Head of caudate nucleus (tissue), 42 donors: ENCODE measurements at places on chromosomes 6 and 20.

- no peak for DNase-seq
Measured at GRCh38 chr6:73362869-73363536, 545 bp downstream of the KHDC3L start.

DNA sequence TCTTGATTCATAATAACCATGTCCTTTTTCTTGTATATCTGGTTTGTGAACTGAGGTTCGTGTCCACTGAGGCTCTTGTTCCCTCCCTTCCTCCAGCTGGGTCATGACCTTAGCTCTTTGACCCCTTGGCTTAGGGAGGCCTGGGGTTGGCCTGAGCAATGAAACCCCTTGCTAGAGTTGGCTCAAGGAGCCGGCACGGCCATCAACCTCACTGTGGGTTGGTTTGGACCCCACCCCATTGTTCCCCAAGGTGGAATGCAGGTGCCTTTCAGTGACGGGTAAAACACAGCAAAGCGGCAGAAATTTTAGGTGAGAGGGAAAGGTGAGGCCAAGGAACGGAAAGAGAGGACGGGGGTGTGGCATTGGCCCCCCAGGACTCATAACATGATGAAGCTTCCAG lies 44.5 kb upstream of the PHACTR3 start:
- no peak for DNase-seq

- DNase-seq, result no peak
Measured at GRCh38 chr20:32484225-32484957, 100.7 kb downstream of the NOL4L start.

- no peak for DNase-seq
Measured at GRCh38 chr20:22711971-22712755, 127.8 kb upstream of the FOXA2 start.

DNA sequence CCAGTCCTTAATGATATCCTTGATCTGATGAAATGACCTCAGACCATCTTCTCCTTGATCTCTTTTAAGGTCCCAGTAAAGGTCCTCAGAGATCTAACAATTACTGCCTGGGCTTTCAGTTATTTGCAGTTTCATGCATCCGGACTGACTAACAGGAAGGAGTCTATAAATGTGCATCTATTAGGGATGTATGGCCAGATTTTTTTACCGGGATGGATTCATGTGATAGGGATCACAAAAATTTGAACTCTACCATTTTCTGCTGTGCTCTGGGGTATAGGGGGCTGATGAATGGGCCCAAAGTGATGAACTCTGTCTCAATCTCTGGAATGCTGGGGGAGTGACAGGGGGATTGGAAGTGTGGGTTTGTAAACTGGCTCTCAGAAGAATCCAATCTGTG lies 36.2 kb upstream of the SCUBE3 start:
- DNase-seq, result no peak
